ENCODE measurements at places on chromosomes 4 and X.

GRCh38 chr4:1285790-1286553 is 3.7 kb upstream of the MAEA start:
- DNase-seq: no peak

- no peak for DNase-seq
Observed at GRCh38 chrX:152907084-152907651, 9.3 kb downstream of the ZNF185 start.

DNA sequence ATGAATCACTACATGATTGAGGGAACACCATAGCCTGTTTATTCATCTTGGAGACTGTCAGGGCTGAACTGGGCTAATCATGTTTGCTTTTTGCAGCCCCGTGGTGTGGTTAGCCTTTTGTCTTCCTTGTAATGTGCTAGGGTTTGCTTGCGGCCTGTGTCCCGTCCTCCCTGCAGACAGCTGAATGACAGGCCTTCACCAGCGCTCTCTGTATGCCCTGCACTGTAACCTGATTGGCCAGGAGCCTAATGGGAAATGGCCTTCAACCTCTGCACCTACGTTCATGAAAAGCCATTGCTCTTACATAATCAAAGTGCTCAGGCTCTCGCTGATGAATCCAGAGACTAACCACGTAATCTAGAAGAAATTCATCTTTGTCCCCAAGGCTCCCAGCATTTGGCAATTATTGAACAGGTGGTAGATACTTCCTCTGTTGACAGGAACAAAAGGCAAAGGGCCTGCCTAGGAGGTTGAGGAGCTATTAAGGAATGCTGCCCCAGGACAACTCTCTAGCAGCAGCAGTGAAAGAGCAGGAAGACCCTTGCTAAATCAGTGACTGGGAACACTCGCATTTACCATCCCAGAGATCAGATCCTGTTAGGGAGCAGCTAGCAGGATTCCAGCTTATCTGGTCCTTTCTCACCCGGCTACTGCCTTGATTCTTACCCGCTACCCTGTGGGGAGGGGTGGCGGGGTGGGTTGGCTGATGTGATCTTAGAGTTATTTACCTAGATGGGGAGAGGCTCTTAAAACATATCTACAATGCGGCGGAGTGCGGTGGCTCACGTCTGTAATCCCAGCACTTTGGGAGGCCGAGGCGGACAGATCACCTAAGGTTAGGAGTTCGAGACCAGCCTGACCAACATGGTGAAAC is 42.3 kb upstream of the FAT1 start:
- no peak for DNase-seq

GRCh38 chr4:180372691-180373090 is 1870.5 kb upstream of the TENM3 start:
- DNase-seq: no peak

GRCh38 chr4:47831026-47831679 is 6.7 kb downstream of the CORIN start:
- peak; percentile 57 for DNase-seq

DNA sequence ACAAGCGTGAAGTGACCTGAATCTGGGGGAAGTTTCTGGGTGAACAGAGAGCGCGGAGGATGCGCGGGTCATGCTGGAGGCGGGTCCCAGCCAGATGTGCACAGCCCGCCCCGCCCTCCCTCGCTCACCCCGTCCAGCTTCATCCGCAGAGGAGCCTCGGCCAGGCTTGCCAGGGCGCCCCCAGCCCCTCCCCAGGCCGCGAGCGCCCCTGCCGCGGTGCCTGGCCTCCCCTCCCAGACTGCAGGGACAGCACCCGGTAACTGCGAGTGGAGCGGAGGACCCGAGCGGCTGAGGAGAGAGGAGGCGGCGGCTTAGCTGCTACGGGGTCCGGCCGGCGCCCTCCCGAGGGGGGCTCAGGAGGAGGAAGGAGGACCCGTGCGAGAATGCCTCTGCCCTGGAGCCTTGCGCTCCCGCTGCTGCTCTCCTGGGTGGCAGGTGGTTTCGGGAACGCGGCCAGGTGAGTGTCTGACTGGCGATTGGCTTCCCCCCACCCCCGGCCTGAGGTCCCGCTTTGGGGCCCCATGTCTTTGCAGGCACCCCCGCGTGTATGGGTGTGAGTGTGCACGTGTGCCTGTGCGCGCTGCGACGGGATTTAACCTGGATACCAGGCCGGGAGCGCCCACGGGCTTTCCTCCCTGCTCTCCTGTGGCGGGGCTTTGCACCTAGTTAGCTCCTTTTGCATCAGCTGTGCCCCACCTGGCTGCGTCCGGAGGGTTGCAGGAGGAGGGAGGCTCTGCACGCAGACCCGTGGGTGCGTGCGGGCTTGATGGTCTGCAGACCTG is at the start of gene EGFL6:
EGFL6 (plus strand) TSS at position 123 of the 782 bp plus-strand sequence; CDS start at position 384, 261 bp downstream.
- DNase-seq: no peak

- DNase-seq: no peak
Observed at GRCh38 chrX:13764765-13765164, 30.2 kb downstream of the OFD1 start.

DNA sequence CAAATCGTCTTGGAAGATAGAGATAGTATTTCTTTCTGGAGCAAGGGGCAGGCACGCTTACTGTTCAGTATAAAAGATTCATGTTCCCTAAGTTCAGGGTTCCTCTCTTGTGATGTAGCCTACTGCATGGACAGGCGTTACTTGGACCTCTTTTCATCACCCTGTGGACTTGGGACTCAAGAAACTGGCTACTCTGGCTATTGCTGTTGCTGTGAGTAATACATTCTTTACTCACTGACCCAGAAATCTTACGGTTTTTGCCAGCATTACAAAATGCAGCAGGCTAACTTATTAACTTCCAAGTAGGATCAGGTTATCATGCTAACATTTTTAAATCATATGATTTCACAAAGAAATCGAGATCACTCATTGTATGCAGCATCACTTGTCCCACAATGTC is 12.8 kb upstream of the GUCY1B1 start:
- no peak for DNase-seq

- no peak for DNase-seq
Observed at GRCh38 chr4:186095406-186095805, 9.1 kb upstream of the FAM149A start.

- no peak for DNase-seq
Observed at GRCh38 chr4:188372829-188373228, 233.6 kb downstream of the TRIML1 start.

DNA sequence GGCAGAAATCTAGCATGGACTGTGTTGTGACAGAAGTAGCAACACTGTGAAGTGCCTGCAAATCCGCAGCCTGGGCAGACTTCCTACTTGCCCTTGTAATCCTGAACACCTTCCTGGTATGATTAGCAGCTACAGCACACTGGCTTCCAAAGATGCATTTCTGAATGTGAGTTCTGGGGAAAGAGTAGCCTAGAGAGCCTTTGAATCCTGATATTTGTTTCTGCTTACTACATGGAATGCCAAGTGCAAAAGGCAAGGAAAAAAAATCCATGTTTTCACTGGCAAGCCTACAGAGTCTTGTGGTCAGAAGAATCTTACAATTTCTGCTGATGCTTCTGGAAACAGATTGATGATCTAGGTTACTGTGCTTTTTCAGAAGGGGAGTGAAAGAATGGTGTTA is 223.7 kb downstream of the COL25A1 start:
- DNase-seq: no peak

GRCh38 chrX:73206366-73206765 is 8.3 kb downstream of the NAP1L2 start:
- DNase-seq: no peak

GRCh38 chr4:188432328-188432727 is 293.1 kb downstream of the TRIML1 start:
- DNase-seq: no peak

DNA sequence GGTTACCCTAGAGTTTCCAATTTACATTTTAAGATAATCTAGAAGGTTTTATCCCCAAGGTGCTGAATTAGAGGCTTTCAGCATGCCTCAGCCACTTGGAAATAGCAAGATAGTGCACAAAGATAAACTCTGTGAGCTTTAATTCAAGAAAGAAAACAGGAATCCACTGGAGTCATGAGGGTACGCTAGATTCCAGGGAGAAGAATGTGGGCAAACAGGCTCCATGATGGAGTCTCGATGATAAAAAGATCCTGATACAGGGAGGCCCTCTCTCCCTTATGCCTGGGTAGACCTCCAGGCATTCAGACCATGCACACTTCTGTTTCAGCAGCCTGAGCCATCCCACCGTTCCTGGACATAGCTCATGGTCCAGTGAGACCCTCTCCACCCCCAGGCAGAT is 344.6 kb upstream of the LCORL start:
- no peak for DNase-seq

DNA sequence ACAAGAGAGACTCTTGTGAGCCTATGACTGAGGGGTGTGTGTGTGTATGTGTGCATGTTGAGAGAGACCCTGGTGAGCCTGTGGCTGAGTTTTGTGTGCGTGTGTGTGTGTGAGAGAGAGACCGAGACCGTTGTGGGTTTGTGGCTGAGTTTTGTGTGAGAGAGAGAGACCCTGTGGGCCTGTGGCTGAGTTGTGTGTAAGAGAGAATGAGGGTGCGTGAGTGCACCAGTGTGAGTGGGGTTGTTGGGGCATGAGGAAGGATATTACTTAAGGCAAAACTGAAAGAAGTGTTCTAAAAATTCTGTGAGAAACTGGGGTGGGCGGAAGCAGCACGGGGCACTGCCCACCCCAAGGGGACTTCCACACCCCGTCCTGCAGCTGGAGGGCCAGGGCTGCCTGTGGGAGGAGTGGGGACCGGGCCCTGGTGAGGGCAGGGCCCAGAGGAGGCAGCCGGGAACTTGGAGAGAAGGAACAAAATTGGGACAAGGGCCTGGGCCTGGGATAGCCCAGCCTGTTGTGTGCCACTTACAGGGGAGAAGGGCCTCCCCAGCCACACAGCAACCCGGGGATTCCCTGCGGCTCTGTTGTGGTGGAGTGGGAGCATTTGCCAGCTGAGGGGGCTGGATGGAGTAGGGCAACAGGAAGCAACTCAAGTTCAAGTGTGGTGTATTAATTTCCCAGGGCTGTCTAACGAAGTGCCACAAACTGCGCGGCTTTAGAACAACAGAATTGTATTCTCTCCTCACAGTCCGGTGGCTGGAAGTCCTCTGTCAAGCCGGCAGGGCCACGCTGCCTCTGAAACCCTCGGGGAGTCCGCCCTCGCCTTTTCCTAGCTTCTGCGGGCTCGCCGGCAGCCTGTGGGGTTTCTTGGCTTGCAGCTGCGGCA is 22.1 kb downstream of the TMEM131L start:
- DNase-seq: no peak

GRCh38 chrX:130028196-130028595 is 45.8 kb downstream of the BCORL1 start:
- no peak for DNase-seq

GRCh38 chr4:90718931-90719330 is 591.7 kb downstream of the CCSER1 start:
- no peak for DNase-seq

DNA sequence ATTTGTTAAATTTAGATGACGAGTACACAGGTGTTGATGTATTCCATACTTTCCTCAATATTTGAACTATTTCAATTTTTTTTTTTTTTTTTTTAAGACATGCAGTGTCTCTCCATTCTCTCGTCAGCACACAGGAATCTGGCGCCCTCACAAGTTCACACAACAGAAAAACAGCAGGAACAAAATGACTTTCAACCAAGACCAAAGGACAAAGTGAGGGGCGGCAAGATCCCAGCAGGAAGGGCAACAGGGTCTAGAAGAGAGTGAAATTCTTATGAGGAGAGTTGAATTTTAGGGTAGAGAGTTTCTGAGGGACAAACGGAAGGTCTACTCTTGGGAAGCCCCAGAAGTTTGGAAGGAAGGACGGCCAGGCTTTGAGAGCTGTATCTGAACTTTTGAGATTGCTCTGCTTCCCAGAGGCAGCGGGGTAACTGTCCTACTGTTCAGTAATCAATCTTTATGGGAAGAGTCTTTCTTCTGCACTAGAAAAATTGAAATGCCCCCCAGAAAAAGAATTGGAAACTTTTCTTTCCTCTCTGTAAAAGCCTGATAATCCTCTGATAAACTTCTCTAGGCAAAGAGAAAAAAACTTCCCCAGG is 760.2 kb downstream of the RAB28 start:
- no peak for DNase-seq

GRCh38 chrX:10106806-10107205 is 50.0 kb upstream of the CLCN4 start:
- DNase-seq: no peak

GRCh38 chrX:11143931-11144678 is 33.0 kb downstream of the HCCS start:
- DNase-seq: peak; percentile 12

GRCh38 chr4:109977854-109978501 is 65.3 kb downstream of the EGF start:
- DNase-seq: peak; percentile 22

DNA sequence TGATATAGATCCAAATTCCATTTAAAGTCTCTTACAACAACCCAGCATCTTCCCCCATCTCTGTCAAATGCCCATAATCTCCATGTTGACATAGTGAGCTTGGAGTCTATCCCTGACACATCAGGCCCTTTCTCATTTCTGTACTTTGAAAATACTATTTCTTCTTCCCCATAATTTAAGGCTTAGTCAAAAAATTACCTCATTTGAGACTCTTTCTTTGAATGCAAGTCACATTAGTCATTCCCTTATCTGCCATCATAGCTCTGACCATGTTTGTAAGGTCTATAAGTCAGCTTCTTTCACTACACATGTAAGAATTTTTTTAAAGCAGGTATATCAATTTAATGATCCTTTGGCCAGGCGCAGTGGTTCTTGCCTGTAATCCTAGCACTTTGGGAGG is 99.9 kb downstream of the DDX60 start:
- no peak for DNase-seq

GRCh38 chr4:16609170-16609758 is 289.2 kb downstream of the LDB2 start:
- no peak for DNase-seq

DNA sequence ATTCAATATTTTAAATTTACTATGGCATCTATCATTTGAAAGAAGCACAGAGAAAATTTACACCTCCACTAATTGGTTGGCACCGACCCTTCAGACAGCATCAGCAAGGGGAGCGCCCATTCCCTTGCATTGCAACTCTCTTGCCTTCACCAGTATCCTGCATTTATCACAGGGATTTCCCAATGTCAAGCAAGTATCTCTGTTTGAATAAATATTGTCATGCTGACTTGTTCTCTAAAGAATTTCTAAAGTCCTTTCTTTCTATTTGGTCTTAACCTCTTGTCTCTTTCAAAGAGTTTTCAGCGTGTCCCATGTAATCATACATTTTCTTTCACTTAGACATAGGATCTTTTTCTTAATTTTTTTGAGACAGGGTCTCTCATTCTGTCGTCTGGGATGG is 10.4 kb downstream of the DCTD start:
- DNase-seq: no peak

DNA sequence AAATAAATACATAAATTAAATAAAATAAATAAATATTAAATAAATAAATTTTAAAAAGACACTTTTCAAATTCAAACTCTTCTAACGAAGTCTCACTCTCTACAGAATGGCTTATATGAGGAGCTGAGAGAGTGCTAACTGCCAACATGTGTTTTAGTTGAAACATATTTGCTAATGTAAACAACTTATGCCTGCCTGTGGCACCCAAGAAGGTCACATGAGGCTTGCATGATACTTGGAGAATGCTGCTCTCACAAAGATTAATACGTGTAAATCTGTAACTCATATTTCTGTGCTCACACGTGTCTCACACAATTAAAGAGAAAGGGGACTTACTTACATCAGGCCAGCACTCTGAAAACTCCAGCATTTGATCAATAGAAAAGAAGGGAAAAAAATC is 43.2 kb upstream of the PITX2 start:
- DNase-seq: no peak
